ENCODE measurements at places on chromosomes 4 and X. TPM values are rescaled to one million over a fixed set of nuclear protein-coding genes. Genes with fewer than 3 reads are reported as not detected.
A peak's percentile ranks its signal among the peaks of the same experiment; 100 is the strongest.

DNA sequence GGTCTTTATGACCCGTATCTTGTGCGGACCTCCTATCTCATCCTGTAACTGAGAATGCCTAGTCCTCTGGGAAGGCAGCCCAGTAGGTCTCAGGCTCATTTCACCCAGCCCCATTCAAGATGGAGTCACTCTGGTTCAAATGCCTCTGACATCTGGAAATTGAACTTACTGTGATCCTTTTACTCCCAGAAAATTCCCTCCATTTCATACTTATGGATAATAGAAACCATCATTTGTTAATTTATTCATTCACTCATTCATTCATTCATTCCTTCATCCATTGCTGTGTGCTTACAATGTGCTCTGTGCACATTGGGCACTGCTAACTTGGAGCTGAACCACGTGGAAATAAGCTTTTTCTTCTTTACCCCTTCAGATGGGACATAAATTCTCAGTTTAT lies 9.2 kb upstream of the ATP6AP2 start:
- no peak for DNase-seq

GRCh38 chr4:6549890-6550620 lies 24.9 kb upstream of the MAN2B2 start:
- no peak for DNase-seq

- DNase-seq = no peak
Measured at GRCh38 chr4:3832536-3833220, 66.5 kb downstream of the ADRA2C start.

GRCh38 chr4:73653695-73654106 lies 33.5 kb upstream of the RASSF6 start:
- DNase-seq = no peak

DNA sequence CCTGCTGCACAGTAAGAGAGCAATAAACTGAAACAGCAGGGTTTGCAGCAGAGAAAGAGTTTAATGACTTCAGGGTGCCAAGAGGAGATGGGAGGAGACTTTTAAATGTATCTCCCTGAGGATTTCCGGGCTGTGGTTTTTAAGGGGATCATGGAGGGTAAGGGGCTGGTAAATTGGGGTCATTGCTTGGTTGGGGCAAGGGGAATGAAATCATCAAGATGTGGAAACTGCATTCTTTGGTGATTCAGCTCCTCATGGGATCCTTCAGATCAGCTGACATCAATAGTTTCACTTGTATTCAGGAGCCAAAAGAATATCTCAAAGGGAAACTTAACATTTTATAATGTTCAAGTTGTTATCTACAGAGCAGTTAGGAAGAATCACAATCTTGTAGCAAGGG lies 174.3 kb upstream of the ANXA10 start:
- no peak for DNase-seq

DNA sequence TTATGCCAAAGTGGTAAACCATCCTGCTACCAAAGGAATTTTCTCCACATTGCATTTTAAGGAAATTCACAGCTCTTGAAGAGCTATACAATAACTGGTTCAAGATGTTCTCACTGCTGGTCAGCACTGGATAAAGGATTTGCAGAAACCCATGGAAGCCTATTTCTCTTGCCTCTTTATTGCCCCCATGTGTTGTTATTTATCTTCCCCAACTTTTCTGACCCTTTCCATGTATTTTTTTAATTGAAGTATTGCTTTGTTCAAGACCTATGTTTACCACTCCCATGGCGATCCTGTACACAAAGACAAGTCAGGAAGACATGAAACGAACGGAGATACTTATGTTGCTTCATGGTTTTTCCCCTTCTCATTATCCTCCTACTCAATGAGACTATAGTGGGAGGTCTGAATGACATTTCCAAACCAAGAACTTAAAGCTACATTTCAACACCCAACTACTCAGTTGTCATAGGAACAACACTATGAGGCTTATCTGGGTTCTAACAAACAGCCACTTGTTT lies 566.4 kb upstream of the DIPK2B start:
- no peak for DNase-seq

DNA sequence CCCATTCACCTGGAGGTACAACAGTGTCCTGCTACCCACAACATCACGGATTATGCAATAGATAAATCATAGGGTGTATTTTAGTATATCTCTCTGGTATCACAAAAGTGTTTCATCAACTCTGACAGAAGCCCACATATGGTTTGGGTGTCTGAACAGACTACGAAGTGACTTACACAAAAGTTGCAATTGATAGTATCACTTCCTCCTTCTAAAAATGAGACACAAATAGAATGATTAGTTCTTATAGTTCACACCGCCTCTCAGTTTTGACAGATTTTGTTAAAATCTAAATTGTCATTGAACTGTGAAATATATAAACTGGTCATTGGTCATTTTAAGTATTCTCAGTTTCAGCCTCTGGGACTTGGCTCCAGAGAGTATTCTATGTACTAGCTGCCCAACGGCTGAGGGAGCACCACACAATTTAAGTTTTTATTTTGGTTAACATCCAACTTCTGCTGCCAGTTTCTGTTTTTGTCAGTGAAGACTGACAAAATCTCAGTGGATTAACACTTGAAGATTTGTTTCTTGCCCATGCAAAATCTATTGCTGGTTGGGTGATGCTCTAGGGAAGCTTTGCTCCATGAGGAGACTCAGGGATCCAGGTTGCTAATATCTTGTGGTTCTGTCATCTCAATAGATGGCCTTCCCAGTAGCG lies 113.8 kb upstream of the PUDP start:
- no peak for DNase-seq

DNA sequence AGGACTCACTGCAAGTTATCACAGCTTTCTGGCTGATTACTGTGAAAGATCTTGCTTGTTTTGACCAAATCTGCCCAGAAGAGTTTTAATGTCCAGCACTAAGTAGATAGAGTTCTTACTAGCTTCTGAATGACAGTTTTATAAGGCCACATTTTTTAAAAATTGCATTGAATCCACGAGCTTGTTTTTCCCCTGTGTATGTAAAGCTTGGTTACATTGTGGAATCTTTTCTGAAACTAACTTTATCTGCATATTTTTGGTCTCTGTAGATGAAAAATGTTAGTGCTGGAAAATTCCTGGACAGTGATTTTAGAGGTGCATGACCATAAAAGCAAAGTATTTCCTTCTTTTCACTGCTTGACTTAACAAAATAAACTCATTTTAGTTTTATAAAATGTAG lies 650.3 kb upstream of the FAM241A start:
- DNase-seq = no peak

DNA sequence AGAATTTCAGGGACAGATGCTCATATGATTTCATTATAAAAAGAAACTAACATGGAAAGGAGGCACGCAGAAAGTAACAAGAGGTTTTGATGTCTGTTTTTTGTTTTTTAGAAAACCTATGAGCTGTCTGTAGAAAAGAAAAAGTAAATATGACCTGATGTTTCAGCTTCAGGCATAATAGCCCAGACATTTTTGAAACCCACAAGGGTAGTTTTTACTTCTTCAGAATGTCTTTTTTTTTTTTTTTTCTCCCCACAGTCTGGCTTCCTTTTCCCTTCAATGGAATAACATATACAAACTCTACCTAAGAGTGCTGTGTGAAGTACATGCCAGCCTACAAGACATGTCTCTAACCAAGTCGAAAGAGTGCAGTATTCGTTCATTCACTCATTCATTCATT lies 18.3 kb upstream of the STX18 start:
- no peak for DNase-seq

DNA sequence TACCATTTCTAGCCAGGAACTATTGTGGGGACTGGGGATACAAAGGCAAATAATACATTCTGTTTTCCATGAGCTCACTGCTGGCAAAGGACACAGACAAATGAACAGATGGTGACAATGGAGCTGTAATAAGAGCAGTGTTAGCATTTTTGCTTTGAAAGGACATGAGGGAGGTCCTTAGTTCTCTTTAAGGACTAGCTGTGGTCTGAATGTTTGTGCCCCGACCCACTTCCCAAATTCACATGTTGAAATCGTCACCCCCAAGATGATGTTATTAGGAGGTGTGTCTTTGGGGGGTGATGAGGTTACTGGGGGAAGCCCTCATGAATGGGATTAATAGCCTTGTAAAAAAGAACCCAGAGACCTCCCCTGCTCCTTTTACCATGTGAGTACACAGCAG lies 30.3 kb downstream of the CCNG2 start:
- no peak for DNase-seq

DNA sequence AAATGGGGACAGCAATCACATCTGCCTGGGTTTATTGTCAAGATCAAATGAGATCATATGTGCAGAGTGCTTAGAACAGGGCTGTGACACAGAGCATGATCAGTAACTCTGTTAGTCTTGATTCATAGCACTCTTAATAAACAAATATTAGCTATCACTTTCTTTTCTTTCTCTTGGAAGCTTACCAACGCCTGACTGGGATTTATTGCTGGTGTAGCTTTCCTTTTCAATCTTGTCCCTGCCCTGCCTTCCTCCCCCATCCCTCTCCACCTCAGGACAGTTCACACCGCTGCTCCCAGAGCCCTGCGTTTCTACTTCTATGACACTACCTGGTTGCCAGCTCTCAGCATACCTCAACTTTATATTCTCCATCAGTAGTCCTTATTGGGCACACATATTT lies 120.7 kb downstream of the LDB2 start:
- DNase-seq = no peak

DNA sequence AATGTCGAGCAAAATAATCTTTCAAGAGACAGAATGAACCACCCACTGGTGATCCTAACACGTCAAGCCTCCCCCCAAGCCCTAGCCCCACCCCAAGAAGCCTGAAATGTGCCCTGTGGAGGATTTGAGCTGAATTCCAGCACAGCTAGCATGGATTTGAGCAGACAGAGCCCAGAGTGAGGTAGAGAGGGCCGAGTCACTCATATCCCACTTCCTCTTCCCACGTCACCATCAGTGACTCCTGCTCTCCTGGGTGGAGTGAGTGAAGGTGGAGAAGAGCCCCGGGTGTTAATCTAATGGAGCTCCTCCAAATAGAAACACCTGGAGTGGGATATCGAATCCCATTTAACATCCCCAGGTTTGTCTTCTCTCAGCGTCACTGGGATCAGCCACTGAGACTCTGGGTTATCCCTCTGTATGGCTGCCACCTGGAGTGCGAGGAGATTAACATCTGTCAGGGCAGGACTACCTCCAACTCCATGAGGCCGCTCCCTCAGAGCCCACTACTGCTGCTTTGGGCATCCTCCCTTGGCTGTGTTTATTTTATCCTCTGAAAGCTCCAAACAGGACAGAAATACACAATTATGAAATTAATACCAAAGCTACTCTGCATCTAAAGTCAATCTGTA lies 136.6 kb downstream of the NWD2 start:
- DNase-seq = no peak

DNA sequence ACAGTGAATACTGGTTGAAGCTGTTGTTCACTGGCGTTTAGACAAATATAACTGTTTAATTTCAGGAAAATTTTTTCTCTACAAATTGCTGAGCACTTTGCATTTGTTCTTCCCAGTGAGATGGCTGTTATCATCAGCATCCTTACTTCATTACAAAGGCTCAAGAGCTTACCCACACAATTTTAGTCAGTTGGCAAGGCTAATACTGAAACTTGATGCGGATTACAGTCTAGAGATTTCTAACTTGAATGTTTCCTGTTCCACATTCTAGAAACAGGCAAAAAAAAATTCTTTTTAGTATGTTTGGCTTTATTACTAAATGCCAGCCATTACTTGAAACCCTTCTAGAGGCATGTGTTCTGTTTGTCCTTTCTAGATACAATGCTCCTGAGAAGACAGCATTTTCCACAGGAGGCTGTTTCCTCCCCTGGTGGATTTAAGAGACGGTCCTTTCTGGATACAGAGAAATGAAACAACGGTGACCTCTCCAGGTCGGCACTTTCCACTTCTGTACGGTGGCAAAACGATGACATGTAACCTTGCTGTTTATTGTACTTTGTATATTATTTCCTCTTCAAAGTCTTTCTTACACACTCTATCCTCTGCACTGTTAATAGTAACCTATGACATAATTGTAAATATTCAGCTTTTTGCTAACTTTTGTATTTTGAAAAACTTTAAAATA lies 80.9 kb downstream of the RFC1 start:
- DNase-seq = no peak

GRCh38 chrX:54182194-54182863 lies 725 bp downstream of the FAM120C start:
- DNase-seq = peak; percentile 50

GRCh38 chr4:59247032-59247431 lies 1953.1 kb upstream of the ADGRL3 start:
- no peak for DNase-seq

DNA sequence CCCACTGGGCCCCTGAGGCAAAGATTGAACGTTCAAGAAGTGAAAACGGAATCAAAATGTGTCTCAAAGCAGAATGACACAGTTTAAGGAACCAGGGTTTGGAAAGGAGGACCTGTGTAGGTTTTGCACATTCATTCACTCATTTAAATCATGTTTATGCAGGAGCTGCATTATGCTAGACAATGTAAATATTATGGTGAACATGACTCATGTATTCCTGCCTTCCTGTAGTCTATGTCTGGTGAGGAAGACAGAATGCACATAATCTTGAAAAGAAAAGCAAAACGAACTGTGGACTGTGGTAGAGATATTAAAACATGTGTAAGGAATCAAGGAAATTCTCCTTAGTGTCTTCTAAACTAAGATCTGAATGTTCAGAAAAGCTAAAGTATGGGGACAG lies 311.8 kb upstream of the SMIM31 start:
- DNase-seq = no peak

DNA sequence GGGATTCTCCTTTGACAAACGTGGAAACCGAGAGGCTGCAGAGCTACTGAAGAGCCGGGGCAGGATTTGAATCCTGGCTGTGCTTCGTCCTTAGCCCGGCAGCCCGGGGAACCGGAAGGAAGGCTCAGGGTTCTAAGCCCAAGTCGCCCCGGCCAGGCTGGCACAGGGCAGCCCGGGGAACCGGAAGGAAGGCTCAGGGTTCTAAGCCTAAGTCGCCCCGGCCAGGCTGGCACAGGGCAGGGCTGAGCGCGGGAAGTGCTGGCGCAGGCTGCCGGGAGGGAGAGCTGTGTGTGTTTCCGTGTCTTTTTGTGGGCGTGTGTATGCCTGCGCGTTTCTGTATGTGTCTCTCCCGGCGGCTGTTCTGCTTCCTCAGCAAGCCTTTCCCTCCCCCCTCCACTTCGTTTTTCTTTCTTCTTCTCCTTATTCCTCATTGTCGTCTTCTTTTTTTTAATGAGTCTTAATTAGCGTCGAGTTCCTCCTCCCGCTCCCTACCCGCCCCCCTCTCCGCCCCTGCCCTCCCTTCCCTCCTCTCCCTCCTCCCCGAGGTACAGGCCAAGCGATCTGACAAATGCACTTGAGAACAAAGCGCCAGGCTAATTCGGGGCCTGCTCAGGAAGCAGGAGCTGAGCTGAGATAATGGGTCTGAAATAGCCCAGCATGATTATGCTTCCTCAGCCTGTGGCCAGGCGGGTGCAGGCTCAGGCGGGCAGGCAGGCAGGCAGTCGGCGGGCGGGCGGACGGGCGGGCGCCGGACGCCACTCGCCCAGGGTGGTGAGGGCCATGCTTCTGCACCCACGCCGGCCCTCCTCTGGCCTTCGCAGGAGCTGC lies 65.9 kb downstream of the EFNB1 start:
- DNase-seq = no peak

RNF150 gene
- not detected for total RNA-seq

FOXR2 gene
- total RNA-seq = not detected

KDR gene
- total RNA-seq = not detected

UFSP2 gene
- 19.9 TPM for total RNA-seq

FAM9A gene
- not detected for total RNA-seq

MAGEC3 gene
- not detected for total RNA-seq

SULT1B1 gene
- 0.17 TPM for total RNA-seq

MAOB gene
- total RNA-seq = not detected

KIT gene
- 0.17 TPM for total RNA-seq

TMPRSS11A gene
- total RNA-seq = not detected

Data from activated T-helper 1 cell treated with anti-CD3 and anti-CD28 coated beads, Interleukin-12 subunit alpha, Interleukin-12 subunit beta, Interleukin-2, Interleukin-4 antibody, amounts not matched to agents 30 ng/mL and 10 ng/mL and 1 ng/mL, durations not matched to agents 14 hours and 24 hours and 36 hours (primary cell).